ENCODE measurements at places on chromosomes 11 and 22.

GRCh38 chr11:19980957-19981669, 179.2 kb downstream of the DBX1 start:
- no peak for DNase-seq

- DNase-seq, result no peak
Observed at GRCh38 chr11:9206496-9206895, 58.7 kb downstream of the DENND5A start.

DNA sequence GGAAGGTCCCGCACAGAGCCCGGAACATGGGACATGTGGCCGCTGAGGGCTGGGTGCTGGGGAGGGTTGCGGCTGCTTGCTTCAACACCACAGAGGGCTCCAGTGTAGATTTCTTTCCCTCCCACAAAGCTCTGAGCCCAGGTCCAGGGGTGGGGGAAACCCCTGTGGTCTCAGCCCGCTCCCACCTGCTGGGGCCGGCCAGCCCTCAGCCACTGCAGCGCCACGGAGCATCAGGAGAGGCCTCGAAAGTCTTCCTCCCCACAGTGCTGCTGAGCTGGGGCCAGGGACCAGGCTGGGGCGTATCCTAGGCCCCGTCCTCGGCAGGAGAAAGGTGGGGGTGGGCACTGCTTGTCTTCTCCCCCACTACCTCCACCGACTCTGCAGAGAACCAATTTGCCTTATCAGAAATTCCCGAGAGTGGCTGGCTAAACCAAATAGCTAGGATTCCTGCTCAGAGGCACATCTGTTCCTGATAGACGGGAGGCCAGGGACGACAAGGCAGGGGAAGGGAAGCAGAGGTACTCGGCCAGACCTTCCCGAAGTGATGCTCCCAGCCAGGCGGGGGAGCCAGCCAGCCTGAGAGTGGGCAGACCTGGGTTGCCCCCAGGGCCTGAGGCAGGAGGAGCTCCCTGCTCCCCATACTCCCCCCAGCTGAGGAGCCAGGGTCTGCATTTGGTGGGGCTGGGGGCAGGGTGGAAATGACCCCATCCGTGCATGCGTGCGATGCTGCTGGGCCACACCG, 18.7 kb downstream of the IGF2 start:
- DNase-seq, result no peak

GRCh38 chr11:88538098-88538497, 200.6 kb upstream of the CTSC start:
- DNase-seq, result no peak

DNA sequence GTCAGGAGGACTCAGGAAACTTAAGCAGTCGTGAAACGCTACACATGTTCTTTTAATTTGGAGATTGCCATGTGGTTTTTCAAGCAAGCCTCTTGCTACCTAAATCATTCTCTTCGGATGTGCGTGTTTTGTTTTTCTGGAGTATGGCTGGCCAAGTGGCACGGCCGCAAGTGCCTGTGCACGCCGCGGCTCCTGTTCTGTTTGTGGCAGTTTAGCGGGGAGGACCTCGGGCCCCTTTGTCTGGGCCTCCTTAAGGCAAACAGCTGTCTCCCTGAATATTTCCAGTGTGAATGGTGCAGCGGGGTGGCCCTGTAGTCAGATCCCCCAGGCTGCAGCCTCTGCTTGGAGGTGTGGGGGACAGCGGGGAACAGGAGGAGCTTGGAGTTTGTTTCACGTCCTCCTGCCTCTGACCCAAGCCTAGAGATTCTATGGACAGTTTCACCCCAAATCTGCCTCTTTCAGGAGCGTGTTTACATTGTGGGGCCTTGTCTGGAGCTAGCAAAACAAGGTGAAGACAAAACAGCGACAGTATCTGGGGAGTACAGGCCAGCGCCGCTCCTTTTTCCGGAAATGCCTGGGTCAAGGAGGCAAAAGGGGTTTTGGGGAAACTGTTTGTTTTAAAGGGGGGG, 1.3 kb downstream of the LRP5 start:
- peak; percentile 36 for DNase-seq

DNA sequence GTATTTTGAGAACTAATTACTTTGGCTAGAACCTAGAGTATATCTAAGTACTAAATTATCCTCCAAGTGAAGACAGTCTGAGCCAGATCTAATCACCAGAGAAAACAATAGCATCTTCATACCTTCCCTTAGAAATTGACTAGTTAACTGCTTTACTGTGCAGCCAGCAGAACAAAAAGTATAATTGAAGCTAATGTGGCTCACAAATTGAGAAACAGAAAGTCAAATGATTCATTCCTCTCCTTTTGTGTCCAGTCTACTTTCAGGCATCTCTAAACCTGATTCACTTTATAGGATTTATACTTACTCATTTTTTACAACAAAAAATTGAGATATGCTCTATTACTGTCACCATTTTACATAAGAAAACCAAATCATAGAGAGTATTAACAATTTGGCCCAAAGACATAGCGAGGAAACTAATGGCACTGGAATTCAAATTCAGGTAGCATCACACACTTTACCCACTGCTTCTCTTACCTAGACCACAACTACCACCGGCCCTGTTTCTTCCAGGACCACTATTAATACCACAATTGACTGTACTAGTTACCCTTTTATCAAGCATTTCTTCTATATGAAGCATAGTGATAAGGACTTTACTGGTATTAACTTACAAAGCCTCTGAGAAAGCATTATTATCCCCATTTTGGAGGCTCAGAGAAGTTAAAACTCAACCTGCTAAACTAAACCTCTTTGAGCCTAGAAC, 1402.6 kb upstream of the TENM4 start:
- no peak for DNase-seq

GRCh38 chr11:106288822-106289387, 211.4 kb downstream of the AASDHPPT start:
- DNase-seq, result no peak

- no peak for DNase-seq
Observed at GRCh38 chr11:34266090-34266912, 91.5 kb downstream of the ABTB2 start.

DNA sequence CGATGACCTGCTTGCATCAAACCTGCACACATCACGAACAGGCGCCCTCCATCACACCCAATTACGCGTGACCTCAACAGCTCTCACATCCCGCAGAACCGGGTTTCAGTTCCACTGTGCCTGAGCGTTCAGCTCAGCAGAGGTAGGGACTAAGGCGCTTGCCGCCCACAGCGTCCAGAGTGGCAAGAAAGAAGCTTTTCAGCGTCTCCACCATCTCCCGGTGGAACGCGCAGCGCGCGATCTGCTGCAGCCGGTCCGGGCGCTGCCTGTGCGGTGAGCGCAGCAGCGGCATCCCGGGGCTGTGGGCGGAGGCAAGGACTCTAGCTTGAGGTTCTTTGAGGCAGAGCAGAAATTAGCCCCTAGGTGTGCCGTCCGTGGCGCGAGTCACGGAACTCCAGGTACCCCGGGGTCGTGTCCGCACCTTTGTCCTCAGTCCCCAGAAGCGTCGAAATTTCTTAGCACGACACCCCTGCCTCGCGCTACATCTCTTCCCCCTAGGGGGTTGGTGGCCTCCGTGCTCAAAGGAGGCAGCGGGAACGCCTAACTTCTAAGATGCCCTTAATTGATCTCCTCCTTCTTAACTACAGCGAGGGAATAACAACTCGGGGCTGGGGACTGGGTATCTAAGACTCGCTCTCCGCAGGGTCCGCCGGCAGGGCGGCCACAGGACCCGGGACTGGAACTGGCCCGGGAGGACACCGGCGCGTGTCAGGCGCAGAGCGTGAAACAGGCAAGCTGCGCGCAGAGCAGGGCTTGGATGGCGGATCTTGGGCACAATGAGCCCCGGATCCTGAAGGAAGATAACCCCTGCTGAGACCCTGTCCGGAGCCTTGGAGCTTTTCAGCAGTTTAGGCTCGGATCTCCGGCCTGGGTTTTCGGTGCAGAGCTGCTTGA, 1.7 kb upstream of the CALCA start:
- DNase-seq, result peak; percentile 70

DNA sequence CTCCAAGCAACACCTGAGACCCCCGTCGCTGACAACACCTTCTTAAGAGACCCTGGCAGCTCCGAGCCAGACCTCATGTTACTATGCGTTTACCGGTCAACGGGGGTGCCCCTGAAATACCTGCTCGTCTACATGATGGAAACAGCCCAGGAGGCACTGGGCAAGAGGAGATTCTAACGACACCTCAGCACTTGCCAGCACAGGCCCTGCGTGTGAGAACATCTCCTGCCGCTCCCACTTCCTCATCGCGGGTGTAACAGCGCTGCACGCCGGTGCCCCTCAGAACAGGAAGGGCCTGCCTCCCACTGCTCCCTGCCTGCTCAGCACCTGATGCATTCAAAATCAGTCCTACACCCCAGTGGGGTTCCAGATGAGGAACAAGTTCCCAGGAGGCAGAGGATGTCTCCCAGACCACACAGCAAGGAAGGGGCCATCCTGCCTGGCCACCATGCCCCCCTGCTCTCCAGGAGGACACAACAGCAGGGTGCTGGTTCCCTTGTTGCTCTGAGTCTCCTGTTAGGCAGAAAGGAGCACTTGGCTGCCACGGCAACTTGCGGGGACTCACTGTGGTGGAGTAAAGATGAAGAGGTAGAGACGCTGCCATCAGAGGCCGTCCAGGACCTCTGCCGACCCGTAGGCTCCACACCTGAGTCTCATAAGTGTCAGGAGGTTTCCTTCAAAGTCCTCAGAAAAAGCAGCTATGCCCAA, 2.1 kb downstream of the TOLLIP start:
- DNase-seq, result no peak

DNA sequence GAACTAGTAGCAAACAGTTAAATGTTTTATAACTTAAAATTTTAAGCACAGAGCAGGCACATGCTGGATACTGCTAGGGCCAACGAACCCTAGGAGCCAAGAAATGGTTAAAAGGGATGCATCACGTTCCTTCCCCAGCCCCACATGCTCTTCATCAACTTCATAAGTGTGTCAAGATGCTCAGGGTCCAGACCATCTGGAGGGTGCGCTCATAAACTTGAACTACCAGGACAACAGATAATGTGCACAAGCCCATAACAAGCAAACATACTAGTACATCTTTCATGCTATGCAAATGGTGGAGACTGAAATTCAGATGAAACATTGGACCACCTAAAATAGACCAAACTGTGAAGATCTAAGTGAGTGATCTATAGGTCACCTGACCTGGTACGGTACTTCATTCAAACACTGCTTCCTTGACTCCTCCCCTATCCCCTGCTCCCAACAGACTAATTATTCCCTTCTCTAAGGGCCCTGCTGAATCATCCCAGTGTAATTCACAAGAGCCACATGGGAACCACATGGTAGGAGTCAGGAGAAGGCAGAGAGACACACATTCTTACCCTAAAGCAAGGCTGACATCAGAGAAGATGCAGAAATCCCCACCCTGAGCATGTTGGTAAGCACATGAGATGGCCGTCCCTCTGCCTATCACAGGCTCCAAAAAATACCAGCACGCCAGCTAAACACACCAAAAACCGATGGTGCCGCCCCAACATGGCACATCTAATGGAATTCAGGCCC, 83.9 kb downstream of the ETS1 start:
- no peak for DNase-seq

DNA sequence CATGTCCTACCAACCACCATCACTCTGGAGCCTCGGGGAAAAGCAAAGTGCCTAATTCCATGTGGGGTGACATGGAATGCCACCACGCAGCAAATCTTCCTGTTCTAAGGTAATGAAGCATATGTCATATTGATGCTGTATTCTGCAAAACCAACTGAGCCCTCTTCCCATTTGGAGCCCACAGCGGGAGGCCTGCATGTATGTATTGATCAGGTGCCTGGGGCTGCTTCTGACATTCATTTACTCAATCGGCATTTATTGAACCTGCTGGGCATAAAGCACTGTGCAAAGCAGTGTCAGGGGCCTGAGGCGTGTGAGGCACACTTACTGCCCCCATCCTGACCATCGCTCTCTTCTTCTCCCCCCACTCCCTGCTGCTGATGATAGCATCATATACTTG, 39.1 kb downstream of the ANKK1 start:
- DNase-seq, result no peak

DNA sequence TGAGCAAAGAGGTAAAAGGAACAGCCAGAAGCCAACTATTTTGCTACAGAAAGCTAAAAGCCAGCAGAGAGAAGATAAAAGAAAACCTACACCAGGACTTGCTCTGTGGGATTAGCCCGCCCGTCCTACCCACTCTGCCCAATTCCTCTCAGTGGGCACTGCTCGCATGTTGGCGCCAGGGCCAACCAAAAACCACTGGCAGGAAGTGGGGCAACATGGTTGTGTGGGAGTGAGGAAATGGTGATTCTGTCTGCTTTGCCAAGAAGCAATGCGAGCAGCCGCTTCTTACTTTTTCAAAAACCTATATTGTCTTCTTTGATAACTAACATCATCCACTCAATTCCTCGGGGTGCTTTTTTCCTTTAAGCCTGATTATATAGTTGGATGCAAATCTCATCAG, 14.2 kb upstream of the APOA1 start:
- DNase-seq, result no peak

- DNase-seq, result no peak
Observed at GRCh38 chr11:32374261-32374711, 61.1 kb downstream of the WT1 start.

- DNase-seq, result no peak
Observed at GRCh38 chr22:43478621-43479300, 66.9 kb downstream of the MPPED1 start.

DNA sequence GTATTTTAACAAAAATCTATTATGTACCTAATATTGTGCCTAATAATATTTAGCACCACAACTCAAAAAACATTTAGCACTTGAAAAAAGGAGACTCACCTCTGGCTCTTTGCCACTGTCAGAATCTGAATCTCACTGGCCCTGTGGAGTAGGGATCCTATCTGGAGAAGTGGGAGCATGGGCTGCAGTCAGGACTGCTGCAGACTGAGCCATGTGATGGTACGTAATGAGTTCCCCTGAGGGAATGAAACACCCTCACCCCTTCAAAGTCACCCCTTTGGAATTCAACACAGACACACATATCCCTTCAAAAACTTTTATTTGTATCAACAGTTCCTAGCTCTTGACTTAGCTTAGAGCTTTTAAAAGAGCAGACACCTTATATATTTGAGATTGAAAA, 6.5 kb downstream of the PTPMT1 start:
- DNase-seq, result no peak

- DNase-seq, result no peak
Observed at GRCh38 chr11:82676483-82677094, 57.1 kb downstream of the FAM181B start.

DNA sequence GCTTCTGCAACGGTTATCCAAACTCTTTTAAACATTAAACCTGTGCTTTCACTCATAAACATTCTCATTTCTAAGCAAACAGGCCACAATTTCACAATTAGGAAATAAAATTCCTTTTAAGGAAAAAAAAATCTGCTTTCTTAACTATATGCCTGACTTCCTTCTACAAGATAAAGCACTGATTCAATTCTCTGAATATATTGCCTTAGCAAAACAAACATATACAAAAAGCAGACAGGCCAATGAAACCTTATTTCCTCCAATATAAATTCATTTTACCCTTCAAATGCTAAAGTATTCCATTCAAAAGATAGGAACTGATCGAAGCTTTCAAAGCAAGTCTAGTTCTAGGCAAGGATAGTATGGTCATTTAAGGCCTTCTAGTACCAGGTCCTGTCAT, 76.7 kb downstream of the PHF21A start:
- DNase-seq, result no peak
